ENCODE measurements at places on chromosomes 3 and 15. TPM values are rescaled to one million over a fixed set of nuclear protein-coding genes. Genes with fewer than 3 reads are reported as not detected.

Gene MYO1E
- 235 TPM for total RNA-seq

Gene HIGD2B
- total RNA-seq, result not detected

Gene SEMA3B
- total RNA-seq, result 0.59 TPM

Gene GRM7
- not detected for total RNA-seq

Gene ANKRD34C
- not detected for total RNA-seq

Gene SLC22A14
- 1.5 TPM for total RNA-seq

Gene PSTPIP1
- total RNA-seq, result 0.37 TPM

Gene CPNE9
- not detected for total RNA-seq

Gene TF
- total RNA-seq, result under 0.01 TPM

Gene CHRM5
- total RNA-seq, result not detected

Gene MNS1
- 3.5 TPM for total RNA-seq

Gene PIGZ
- 3.3 TPM for total RNA-seq

Gene CHMP2B
- total RNA-seq, result 23.5 TPM

Gene STAC
- total RNA-seq, result 0.37 TPM

Gene CFAP20DC
- total RNA-seq, result 6.5 TPM

Gene TGM5
- not detected for total RNA-seq

Gene CCR3
- not detected for total RNA-seq

Gene PLEKHO2
- total RNA-seq, result 22.8 TPM

Gene CADM2
- total RNA-seq, result not detected

Gene MTFMT
- 22.4 TPM for total RNA-seq

Gene USP8
- total RNA-seq, result 37.8 TPM

Gene TGM4
- under 0.01 TPM for total RNA-seq

Gene C3orf49
- total RNA-seq, result not detected

Gene SAMMSON
- total RNA-seq, result not detected

Gene GNB4
- total RNA-seq, result 83.7 TPM

Gene GOLGA8N
- 2.2 TPM for total RNA-seq

Gene KBTBD8
- 0.73 TPM for total RNA-seq

Gene CLDN16
- total RNA-seq, result not detected

Gene LRRC34
- total RNA-seq, result 9.8 TPM

Gene NKIRAS1
- 12.3 TPM for total RNA-seq

Gene AGTR1
- 2.7 TPM for total RNA-seq

Gene THAP10
- 2.2 TPM for total RNA-seq

Gene TMEM115
- total RNA-seq, result 54.2 TPM

Gene IGF2BP2
- 55.9 TPM for total RNA-seq

Gene SCN5A
- total RNA-seq, result 0.37 TPM

Gene ZNF280D
- total RNA-seq, result 28.3 TPM

Gene FGF7
- total RNA-seq, result 94.4 TPM

Gene CTXN2
- total RNA-seq, result not detected

Gene TRPM1
- under 0.01 TPM for total RNA-seq

Gene FAM107A
- not detected for total RNA-seq

Gene GNAT1
- total RNA-seq, result not detected

Gene TUSC7
- not detected for total RNA-seq

Gene FANCD2OS
- not detected for total RNA-seq
